SW 1271 (cell line): ENCODE measurements at places on chromosomes 3 and 15.

- no peak for DNase-seq
These were observed 16.8 kb downstream of the CACNA1D start for GRCh38 chr3:53511246-53511645.

GRCh38 chr3:14467814-14468620, 65.6 kb downstream of the SLC6A6 start:
- DNase-seq: no peak

DNA sequence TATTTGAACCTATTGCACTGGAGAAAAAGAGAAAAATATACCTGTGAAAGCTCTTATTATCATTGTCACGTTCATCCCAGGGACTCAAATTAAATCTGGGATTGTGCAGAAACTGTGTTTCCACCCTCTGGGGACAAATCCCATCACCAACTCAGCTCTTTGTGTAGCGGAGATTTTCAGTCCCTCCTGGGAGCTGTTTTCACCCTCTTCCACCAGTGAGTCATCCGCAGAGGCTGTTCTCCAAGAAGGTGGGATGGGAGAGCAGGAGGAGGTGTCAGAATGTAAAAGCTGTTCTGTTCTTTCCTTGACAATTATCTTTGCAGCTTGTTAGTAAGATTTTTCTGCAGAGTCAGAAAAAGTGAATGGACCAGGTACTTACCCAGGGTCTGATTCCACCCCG, 28.0 kb downstream of the SV2B start:
- no peak for DNase-seq

DNA sequence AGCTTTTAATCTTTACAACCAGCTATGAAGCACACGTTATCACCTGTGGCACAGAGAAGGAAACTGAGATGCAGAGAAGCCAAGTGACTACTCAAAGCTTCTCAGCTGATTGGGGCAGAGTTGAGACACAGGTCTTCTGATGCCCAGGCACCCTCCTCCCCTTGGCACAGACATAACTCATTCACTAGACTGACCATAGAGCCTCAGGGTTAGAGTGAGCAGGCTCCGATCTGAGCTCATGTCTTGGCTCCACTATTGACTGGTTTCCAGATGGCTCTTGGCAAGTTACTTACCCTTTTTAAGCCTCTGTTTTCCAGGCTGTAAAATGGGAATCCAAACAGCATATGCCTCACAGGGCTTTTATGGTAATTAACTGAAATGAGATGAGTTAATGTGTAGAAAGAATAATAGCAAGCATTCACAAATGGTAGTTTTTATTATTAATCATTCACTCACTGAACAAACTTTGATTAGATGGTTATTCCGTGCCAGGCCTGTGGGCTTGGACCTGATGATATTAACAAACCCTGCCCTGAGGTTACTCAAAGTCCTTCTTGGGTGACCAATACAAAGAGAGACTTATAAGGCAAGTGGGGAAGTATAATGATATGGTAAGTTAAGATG, 184.3 kb downstream of the ANXA2 start:
- DNase-seq: no peak

DNA sequence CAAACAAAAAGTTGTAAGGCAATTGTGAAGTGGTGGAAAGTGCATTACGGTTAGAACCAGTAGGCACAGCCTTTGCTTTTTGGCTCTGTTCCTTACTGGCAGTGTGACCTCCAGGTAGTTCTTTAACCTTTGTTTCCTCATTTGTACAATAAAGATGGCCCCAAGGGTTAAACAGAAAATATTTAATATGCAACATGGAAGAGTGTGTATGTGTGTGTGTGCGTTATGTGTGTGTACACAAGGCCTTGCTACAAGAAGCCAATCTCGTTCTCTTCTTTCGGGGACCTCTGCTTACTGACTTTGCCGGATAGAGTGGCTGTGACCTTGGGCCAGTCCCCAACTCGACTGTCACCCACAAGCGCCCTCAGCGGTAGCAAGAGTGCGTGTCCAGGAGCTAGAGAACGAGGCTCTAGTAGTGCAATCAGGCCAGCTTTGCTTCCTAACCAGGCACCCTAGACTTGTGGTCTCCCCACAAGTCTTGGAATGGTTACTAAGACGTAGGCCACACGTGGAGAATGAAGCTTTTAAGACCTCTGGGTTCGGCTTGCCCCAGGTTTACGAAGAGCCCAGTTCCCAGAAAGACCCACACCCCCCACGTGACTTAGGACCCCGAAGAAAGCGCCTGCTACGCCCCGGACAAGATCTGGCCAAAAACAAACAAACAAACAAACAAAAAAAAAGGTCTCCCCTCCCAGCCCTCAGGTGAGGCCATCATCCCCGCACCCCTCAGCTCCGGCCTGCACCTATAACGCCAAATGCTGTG, 593 bp downstream of the CIAO2A start:
- DNase-seq: peak; percentile 28

DNA sequence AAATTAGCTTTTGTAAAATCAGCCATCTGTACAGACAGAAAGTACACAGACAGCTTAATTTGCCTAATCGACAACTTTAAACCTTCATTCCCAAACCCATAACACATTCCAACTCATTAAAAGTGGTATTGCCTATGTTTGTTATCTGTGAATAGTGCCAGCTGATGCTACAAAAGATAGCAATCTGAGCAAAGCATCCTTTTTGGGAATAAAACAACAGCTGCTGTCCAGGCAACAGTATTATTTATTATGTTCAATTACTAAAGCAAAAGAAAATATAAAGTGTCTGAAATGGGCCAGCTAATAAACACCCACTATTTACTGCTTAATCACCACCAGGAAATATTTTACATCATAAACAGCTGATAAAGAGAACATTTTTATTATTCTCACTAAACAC, 134.8 kb upstream of the ABI3BP start:
- DNase-seq: no peak

GRCh38 chr3:60675424-60675823, 575.8 kb downstream of the FHIT start:
- DNase-seq: no peak

GRCh38 chr3:79651536-79652065, 116.2 kb downstream of the ROBO1 start:
- no peak for DNase-seq

DNA sequence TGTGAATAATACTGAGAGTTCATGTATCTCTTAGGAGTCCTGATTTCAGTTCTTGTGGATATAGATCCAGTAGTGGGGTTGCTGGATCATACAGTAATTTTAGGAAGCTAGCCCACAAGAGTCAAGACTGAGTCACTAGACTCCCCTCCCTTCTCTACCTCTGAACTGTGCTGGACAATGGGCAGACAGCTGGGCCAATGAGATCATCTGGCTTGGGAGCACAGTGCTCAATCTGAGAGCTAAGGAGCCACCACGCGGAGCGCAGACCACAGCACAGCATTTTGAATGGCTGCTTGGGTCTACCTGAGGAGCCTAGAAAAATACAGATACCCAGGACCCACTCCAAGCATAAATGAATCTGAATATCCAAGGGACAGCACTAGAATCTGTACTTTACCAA, 32.5 kb downstream of the WNT5A start:
- no peak for DNase-seq

GRCh38 chr15:91854639-91854990, 1.1 kb downstream of the SLCO3A1 start:
- no peak for DNase-seq

GRCh38 chr3:183158113-183158512, 4.4 kb downstream of the LAMP3 start:
- DNase-seq: no peak

- DNase-seq: no peak
These were observed 16.5 kb downstream of the BCHE start for GRCh38 chr3:165820671-165821123.

- DNase-seq: peak; percentile 79
These were observed 1.1 kb downstream of the TFG start for GRCh38 chr3:100710261-100710968.

DNA sequence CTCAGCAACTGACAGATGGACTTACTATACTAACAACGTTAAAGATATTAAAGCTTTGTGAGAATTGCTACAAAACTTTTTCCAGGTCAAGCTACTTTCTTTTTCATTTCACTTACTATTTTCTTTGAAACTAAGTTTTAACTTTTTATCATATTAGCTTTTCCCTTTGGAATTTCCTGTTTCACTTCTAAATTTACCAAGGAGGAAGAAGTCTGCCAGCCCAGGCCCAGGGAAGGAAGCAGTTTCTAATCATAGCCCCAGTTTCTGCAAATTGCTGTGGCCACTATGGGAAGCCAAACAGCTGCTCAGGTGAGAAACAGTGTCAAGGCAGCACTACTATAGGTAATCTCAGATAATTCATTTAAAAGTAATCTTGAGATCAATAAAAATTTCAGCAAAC, 18.4 kb downstream of the CYFIP1 start:
- DNase-seq: no peak

DNA sequence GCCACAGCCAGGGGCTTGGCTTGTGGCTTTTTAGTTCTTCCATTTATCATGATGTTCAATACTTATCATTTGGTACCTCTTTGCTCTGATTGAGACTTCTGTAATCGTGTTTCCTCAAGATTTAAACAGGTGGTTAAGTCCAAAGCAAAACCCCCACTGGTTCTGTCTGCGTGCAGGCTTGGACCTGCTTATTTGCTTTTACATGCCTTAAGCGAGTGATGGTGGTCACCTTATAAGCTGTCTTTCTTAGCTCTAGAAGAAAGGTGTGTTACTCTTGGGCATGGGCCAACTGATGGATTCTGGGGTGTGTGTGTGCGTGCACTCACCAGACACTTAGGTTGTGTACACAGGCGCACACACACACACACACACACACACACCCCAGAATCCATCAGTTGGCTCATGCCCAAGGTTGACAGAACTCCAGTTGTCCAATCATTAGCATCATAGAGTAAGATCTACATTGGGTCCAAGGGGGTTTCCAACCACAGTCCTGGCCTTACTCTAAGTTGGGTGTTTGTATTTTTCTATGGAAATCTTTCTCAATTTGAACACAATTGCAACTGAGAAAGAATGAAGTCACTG, 1.2 kb downstream of the MYZAP start:
- DNase-seq: no peak

- DNase-seq: no peak
These were observed 27.3 kb downstream of the PTPN23 start for GRCh38 chr3:47407896-47408838.

DNA sequence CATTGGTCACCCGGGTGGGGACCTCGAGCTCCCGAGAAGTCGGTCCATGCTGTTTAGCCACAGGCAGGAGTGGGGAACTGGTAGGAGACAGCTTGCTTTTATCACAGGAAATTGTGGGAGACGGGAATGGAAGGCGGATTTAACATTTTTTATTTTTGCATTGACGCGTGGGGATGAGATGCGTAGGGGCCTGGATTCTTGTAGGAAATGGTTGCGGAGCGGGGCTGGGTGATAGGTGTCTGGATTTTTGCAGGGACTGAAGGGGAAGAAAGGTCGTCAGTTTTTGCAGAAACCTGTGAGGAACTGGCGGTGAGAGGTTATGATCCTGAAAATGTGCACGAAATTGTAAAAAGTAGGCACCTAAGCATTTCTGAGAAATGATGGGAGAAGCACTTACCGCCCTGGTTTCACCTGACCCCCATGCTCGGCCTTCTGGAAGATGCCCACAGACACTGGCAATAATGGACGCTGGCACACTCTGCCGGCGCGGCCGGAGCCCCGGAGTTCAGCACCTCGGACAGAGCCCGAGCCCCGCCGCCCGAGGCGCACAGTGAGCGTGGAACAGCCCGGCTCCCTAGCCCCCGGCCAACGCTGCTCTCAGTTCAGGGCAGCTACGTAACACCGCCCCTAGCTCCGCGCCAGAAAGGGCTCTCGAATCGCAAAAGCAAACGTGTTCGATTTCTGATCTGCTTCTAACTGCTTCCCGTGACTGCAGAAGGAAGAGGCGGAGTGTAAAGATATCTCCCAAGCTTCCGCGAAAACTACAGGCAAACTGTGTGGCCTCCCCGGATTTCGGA, 928 bp downstream of the ANKRD34C start:
- DNase-seq: no peak

DNA sequence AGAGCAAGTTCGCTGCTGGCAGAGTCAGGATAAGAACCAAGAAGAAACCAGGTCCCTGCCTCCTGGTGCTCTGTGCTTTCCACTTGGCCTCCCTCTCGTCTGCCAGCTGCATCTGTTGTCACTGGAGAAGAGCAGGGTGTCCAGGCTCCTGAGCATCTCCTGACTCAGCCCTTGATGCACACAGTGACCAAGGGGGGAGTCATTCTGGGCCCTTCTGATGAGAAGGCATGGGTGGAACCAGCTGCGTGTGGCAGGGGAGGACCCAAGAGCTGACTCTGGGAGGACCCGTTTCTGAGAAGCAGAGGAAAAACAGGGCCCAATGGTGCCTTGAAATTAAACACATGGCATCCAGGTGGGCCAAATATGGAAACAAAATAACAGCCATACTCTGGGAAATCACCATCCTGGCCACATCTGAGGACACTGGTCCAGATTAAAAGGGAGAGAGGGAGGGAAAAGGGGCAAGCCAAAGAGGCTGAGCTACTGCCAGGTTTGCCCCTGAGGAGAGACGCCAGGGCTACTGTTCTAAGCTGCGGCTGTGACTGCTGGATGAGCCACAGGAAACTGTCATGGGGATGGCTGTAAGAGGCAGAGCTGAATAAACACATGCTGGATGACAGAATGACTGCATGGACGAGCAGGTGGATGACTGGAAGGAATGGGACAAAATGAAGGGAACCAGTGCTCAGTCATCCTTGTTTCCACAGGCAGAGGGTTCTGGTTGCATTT, 58.1 kb upstream of the CA12 start:
- no peak for DNase-seq

GRCh38 chr3:71492566-71492965, 91.0 kb downstream of the FOXP1 start:
- DNase-seq: no peak

DNA sequence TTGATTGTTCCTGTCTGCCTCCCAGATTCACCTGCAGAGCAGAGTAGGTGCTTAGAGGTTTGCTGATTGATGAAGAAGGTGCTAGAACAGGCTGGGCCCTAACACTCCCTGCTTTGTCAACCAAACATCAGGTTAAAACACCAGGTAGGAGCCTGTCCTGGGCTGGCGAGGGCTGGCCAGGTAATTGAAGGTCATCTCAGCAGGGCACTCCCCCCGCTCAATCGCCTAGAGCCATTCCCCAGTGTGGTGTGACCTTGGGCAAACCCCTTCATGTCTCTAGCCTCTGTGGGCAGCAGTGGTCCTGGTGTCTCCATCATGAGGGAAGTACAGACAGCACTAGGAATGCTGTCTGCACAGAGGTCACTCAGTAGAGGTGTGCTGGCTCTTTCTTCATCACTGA, 88.3 kb downstream of the KLF15 start:
- no peak for DNase-seq

- DNase-seq: peak; percentile 12
These were observed 1.3 kb upstream of the CBLB start for GRCh38 chr3:105869861-105870755.

- DNase-seq: no peak
These were observed 753 bp downstream of the INAFM2 start for GRCh38 chr15:40323953-40324937.

GRCh38 chr3:45800611-45801010, 4.3 kb upstream of the SLC6A20 start:
- no peak for DNase-seq

DNA sequence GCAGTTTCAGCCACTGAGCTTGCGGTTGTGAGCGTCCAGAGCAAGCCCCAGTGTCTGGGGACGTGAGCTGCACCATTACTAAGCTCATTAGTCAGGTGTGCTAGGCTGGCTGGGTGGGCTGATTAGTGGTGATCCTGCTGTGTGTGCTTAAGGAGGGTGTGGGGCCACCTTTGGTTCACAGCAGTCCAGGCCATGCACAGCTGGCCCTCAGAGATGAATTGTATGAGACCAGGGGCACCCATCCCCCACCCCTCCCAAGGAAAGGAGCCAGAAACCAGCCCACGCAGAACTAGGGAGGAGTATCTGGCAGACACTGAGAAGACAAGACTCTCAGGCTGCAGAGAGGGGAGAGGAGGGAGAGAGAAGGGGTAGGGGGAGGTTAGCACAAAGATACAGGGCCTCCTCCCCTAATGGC, 3.8 kb downstream of the TYRO3 start:
- DNase-seq: no peak

GRCh38 chr3:142150271-142150670, 927 bp upstream of the TFDP2 start:
- DNase-seq: no peak
